HuH-7 (cell line): ENCODE measurements at places on chromosomes 16 and 17.
A peak's percentile ranks its signal among the peaks of the same experiment; 100 is the strongest.

GRCh38 chr17:20026960-20027359 is 17.8 kb downstream of the SPECC1 start:
- DNase-seq = no peak

- no peak for DNase-seq
These were observed 21.2 kb downstream of the ST3GAL2 start for GRCh38 chr16:70417661-70418060.

DNA sequence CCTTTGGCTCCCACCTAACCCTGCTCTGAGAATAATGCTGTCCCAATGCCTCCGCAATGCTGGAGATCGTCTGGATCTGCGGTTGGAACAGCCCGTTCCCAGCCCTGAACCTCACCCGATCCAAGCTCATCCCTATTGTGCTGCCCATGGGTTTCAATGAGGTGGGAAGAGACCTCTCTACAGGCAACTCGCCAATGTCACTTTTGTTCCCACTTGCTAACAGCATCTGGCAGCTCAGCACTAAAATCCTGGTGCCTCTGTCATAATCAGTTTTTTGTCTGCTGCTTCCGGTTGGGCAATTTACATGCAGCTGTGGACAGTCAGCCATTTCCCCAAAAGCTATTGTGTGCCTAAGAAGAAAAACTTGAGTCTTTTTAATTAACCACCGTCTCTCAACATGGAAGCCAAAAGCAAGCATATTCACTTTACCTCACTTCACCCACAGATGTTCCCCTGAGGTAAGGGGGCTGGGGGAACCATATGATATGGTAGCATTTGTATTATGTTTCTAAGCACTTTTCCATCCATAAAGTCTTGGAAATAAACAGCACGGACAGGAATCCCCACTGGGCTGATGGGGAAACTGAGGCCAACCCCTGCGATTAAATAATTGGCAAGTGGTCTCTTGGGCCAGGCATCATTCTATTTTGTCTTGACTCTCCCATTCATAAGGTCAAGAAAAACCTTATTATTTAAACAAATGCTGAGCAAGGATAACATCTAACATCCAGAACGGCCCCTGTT is 159.2 kb upstream of the CDH5 start:
- no peak for DNase-seq

DNA sequence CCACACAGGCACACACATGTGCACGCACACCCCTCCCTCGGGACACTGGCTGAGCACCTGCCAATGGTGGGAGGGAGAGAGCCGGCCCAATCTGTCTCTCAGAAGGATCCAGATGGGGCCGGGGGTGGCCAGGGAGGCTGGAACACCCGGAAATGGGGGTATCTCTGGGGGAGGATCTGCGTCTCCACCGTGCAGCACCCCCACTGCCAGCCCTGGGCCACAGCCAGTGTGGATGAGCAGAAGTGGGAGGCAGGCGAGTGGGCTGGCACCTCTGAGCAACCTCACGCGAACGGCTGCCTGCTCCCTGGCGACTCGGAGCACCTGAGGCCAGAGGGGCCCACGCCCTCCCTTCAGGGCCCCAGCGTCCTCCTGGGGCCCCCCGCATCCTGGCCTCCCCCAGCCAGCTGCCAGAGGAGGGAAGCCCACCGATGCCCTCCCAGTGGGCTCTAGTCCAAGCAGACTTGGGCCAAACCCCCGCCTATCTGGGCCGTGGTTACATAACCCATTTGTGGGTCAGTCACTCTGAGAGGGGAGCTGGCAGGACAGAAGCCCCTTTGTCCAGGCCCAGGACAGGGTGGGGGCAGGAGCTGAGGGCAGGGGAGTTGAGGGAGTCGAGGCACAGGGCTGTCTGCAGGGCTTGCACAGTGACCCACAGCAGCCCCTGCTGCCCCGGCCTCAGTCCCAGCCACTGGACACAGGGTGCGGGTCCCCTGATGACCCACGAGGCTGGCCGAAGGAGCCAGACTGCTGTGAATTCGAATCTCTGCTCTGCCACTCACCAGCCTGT is 5.6 kb downstream of the CASKIN1 start:
- no peak for DNase-seq

DNA sequence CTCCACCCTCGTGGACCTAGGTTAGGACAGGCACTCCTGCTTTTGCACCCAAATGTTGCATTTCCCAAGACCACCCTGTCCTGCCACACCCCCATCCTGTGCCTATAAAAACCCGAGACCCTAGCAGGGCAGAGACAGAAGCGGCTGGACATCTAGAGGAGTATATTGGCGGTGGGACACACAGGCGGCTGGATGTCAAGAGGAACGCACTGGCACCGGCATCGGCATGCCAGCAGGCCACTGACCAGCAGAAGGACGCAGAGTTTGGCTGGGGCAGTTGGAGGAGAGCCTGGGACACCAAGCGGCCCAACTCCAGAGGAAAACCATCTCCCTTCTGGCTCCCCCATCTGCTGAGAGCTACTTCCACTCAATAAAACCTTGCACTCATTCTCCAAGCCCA is 14.7 kb upstream of the WFIKKN2 start:
- DNase-seq = no peak

GRCh38 chr17:37360632-37361031 is 15.2 kb upstream of the C17orf78 start:
- DNase-seq = no peak

GRCh38 chr16:88331989-88332920 is 50.5 kb upstream of the ZNF469 start:
- DNase-seq = no peak

DNA sequence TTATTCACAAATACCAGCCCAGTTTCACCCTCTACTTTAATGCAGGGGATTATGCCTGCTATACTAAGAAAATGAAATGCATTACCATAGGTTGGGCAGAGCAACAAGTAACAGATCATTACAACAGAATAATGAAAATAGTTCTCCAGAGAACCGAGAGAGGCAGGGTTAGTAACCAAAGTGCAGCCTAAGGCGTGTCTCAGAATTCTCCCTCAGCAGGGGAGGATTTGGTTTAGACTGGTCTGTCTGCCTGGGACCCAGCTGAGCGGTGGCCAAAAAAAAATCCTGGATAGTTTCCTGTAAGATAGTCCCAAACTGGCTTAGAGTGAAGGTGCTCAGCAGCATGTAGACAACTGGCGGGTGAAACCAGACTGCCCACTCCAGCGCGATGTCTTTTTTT is 30.8 kb upstream of the ADCY7 start:
- no peak for DNase-seq

GRCh38 chr17:55454906-55455474 is 33.4 kb upstream of the MMD start:
- DNase-seq = peak; percentile 48

DNA sequence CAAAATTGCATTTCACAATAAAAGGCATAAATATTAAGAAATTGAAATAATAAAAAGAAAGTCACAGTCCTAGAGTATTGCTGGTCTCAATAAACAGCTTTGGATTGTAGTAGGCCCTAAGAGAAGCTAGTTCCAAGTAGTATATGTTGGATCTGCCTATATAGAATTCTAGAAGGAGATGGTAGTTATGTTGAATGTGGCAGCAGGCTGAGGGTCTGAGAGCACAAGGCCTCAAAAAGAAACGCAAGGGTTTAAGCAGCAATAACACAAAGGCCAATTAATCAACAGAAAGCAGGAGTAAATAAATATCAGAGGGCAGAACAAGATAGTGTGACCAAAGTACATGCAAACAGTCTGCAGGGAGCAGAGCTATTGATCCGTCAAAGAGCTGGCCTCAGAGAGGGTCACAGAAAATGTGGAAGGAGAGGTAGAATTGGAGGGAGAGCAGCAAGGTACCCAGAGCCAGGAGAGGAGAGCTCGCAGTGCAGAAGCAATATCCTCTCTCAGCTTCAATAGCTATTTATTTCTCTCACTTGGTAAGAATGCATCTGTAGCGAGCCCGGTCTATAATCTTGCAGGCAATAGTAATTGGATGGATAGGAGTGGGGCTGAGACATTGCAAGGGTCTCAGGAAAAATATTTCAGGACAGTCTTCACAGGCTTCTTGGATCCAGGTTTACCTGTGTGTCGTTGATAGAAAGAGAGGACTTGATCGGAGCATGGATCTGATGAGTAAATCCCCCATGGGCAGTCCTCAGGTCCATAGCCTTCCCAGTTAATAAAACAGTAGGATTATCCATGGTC is 25.1 kb upstream of the MED13 start:
- DNase-seq = peak; percentile 56

- no peak for DNase-seq
These were observed 67.1 kb downstream of the ENGASE start for GRCh38 chr17:79141578-79142355.

DNA sequence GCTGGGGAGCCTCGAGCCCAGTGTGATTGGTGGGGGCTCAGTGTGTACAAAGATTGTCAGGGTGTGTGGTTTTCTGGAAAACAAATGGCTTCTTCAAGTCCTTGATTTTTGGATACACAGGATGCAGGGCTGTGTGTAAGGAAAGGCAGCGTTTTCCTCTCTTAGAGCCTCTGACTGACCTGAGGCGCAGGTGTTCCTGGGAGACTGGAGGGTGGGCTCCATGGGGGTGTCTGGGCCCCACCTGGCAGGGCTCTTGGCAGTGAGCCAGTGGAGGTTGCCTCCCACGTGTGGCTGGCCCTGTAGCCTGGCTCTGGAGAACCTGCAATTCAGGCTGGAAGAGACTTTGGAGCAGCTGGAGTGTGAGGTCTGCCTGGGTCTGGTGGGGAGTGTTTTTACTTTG is 5.0 kb downstream of the FOXK2 start:
- DNase-seq = no peak

GRCh38 chr16:14301169-14302030 is 230.3 kb downstream of the MRTFB start:
- no peak for DNase-seq
